Amygdala (tissue), 56 donors: ENCODE measurements at places on chromosomes 11 and 22.
A peak's percentile ranks its signal among the peaks of the same experiment; 100 is the strongest.

DNA sequence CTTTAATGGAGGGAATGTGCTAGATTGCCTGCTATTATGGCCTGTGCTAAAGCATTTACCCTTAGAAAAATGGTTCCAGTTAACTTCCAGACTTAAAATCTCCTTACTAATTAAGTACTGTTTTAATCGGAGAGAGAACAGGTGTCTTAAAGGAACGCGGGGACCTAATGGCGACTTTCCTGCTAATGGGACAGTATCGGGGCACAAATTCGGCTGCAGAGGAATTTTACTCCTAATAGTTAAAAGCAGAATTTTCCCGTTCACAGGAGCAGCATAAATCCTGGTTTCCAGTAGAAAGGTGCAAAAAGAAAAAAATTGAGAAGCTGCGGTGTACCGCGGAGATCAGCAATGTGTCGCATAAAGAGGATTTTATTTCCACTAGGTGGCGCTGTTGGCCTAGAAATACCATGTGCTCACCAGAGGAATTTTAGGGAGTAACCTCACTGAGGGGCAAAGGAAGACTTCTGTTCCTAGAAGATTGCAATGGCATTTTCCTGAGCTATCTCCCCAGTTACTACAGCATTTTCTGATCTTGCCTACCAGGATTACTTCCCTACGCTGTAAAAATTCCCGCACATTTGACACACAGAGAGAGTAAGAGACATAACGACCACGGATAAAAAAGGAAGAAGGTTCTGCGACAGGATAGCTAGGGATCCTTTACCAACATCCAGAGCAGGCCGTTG is 44.5 kb downstream of the ZNF280B start:
- DNase-seq = no peak

DNA sequence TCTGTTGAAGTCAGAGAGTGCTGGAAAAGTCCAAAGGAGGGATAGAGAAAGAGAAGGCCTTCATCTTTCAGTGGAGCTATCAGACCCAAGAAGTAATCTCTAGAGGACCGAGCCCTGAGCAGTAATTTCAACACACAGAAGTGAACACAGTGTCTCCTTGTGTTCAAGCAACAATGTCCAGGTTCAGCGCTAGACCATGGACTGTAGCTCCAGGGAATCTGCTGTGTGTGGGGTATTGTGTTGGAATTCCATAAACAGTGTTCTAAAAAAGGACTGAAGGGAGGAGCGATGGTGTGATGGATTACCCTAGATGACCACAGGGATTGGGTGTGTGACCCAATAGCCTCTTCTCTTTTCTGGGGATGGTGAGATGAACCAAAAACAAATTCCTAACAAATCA is 165.9 kb downstream of the BLID start:
- no peak for DNase-seq

DNA sequence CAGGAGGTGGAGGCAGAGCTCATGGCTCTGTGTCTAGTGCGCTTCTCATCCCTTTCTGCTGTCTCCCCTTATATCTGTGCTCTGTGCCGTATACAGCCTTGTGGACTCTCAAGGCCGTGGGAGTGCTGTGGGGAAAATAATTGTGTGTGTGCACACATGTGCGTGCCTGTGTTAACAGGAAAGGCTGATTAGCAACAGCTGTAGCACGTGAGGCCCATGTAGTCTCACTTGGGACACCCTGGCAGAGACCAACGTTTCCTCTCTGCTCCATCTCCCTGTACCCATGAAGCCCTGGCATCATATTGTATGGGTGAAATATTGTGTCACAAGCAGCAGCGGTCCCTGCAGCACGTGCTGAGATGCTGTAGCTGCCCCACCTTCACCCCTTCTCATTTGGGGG is 109.3 kb downstream of the LRRC32 start:
- DNase-seq = no peak

DNA sequence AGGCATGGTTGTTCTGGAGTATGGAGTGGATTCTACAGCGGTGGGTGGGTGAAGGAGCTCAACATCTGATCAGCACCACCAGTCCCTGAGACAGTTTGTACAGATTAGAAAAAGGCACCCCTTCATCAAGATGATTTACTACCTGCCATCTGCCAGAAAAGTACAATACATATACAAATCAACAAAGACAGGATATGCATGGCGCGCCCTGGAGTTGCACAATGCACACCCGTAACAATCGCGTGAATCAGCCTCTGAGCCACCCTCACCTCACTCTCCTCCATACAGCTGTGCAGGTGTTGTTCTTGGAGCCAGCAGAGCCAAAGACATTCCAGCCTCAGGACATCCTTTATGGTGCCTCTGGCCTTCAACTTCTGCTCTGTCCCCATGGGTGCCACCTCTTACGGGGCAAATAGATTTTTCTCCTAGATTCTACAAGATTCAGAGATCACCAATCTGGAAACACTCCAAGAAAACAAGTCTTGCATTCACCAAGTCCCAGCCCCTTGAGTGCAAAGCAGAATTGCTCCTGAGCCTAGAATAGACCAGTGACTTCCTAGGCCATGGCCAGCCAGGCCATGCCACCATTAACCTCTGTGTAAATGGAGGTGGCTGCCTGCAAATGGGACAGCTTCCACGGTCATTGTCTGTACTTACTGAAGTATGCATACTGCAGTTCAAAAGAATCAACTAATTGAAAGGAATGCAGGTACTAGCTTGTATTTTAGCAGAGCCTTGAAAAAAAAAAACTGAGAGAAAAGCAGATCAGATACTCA is 490.9 kb downstream of the SOX6 start:
- DNase-seq = no peak

GRCh38 chr11:112222303-112222702 is 3.9 kb upstream of the PTS start:
- DNase-seq = no peak

GRCh38 chr11:75338516-75339208 is 12.8 kb downstream of the ARRB1 start:
- no peak for DNase-seq

DNA sequence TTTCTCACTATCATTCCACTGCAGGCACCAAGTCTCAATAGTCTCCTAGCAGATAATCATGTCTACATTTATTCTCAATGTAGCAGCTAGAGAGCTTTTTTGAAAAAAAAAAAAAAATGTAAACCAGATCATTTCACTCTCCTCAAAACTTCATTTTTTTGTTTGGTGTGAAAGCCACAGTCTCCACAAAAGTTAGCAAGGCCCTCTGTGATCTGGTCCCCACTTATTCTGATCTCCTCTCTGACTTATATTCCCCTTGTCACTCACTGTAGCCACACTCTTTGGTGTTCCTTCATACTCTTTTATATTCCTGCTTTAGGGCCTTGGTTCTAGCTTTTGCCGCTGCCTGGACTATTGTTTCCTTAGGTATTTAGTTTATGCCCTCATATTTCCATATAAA is 101.6 kb upstream of the RRM1 start:
- no peak for DNase-seq

- no peak for DNase-seq
Observed at GRCh38 chr11:23021287-23021863, 161.1 kb upstream of the CCDC179 start.

DNA sequence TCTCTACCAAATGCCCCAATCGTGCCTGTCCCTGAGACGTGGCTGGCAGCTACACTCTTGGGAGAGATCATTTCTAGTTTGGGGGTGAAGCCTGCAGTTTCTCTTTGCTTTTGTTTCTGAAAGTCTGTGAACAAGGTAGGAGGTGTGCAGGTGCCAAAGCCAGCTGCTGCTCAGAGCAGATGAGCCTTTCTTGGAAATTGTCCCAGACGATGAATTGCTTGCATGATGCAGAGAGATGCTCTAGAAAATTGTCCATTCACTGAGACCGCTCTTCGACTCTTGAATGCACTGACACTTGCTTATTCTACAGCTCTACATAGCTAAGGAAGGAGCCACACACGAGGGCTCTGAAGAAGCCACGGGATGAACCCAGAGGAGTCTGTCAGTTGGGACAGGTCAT is 225.6 kb upstream of the E2F8 start:
- no peak for DNase-seq

- DNase-seq = no peak
Observed at GRCh38 chr22:24376002-24376401, 51.4 kb upstream of the ADORA2A start.

GRCh38 chr11:43223026-43223425 is 88.8 kb upstream of the API5 start:
- DNase-seq = no peak

- no peak for DNase-seq
Observed at GRCh38 chr11:115420505-115420904, 83.7 kb downstream of the CADM1 start.

DNA sequence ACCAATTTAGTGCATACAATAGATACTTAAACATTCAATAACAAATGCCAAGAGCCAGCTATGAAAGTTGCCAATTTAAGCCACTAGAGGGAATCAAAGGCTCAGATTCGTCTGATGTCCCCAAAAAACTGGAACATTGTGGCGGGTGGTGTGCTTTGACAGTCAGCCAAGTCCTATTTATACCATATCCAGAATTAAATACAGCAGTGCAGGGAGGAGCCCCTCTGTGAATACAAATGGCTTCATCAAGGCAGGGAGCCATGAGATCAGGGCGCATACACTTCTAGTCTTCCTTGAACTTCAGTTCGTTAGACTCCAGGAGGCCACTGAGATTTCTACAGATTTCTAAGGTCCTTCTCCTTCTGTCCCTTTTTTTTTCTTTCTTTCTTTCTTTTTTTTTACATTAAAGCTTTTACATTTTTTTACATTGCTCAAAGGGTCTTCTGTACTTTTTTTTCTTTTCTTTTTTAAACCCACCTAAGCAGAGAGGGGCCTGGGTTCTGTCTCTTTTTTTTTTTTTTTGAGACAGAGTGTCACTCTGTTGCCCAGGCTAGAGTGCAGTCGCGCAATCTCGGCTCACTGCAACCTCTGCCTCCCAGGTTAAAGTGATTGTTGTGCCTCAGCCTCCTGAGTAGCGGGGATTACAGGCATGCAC is 41.5 kb upstream of the HSPA8 start:
- peak; percentile 22 for DNase-seq

GRCh38 chr22:49935561-49935960 is 17.1 kb downstream of the CRELD2 start:
- DNase-seq = no peak

- no peak for DNase-seq
Observed at GRCh38 chr11:34652191-34652973, 31.5 kb downstream of the EHF start.
